ENCODE measurements at places on chromosomes 3 and 15. TPM values are rescaled to one million over a fixed set of nuclear protein-coding genes. Genes with fewer than 3 reads are reported as not detected.
A peak's percentile ranks its signal among the peaks of the same experiment; 100 is the strongest.

- DNase-seq, result peak; percentile 82
- H3K27me3 ChIP-seq, result peaks cover 12% of the 10 kb centered on the region
- peak overlapping the region; percentile 44 for H3K4me3 ChIP-seq
- peaks cover 8% of the 10 kb centered on the region for H3K4me1 ChIP-seq
- no peak overlapping the region for H3K27ac ChIP-seq
These were observed 2.9 kb downstream of the GNAT1 start for GRCh38 chr3:50194128-50194902.

DNA sequence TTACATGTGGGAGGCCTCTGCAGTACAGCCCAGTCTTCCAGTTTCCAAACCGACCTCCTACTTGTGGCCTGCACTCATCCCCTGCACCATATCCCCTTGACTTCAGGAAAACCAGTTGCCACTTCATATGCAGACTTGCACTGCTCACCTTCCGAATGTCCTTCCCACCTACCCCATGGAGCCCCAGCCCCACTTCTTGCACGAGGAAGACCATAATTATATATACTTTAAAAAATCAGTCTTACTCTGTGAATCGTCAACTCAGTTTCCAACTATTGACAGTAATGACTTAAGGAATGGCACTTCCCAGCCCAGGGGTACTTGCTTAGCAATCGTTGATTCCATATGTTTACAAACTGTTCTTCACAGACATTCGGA, 136.1 kb downstream of the OPA1 start:
- no peaks in the 10 kb centered on the region for H3K27me3 ChIP-seq
- no peaks in the 10 kb centered on the region for H3K36me3 ChIP-seq

DNA sequence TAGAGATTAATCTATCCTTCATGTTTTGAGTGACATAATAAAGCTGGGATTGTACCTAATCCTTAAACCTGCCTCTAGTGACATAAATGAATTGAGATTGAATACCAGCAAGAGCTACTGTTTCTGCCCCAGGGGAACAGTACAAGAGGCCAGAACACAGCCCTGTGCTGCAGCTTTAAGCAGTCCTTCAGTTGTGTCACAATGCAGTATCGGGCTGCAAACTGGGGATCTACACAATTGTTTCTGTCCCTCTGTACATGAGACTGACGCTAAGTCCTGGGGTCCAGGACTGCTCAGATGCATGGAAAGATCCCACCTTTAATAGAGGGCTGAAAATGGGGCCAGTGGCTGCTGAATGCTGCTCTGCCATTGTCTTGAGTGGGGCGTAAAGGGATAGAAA, 87.5 kb downstream of the MINAR1 start:
- no peak overlapping the region for H3K4me3 ChIP-seq
- DNase-seq, result no peak
- no peaks in the 10 kb centered on the region for H3K27me3 ChIP-seq

- H3K27me3 ChIP-seq, result no peaks in the 10 kb centered on the region
- no peak overlapping the region for H3K27ac ChIP-seq
- H3K36me3 ChIP-seq, result no peaks in the 10 kb centered on the region
- no peak overlapping the region for H3K4me3 ChIP-seq
These were observed 9.5 kb downstream of the ACAD11 start for GRCh38 chr3:132650153-132650552.

DNA sequence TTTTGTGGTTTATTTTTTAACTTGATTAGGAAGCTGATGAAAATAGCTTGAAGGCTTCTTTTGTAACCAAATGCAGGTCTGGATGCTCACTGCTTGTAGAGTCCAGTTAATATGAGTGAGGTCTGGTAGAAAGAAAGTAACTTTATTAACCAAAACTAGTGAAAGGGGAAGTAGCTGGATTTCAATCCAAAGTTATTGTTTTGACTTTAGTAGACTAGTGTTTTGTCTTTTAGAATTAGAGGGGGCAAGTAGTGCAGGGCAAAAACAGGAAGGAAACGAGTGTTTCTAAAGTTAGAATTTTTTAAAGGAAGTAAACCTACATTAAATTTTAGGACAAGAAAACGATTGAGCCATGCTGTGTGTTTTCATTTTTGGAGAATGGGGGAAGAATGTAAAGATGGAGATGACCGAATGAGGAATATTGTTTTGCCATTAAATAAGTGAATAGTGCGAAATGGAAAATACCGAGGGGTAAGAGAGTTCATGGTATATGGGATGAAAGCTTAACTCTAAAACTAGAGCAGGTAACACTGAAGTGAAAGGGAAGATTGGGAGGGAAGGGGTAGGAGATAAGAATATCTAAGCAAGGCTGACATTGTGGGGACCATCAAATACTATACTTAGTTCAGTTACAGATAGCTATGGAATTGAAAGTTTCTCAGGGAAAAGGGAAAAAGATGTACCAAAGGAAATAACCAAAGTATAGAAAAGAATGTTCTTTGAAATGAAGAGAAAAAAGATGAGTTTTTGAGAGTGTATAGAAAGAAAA, 40.0 kb downstream of the USP3 start:
- H3K4me1 ChIP-seq, result peaks cover 12% of the 10 kb centered on the region
- H3K4me3 ChIP-seq, result no peak overlapping the region
- no peak for DNase-seq

GRCh38 chr3:116097226-116097625, 348.1 kb downstream of the LSAMP start:
- DNase-seq, result no peak
- no peaks in the 10 kb centered on the region for H3K36me3 ChIP-seq
- no peaks in the 10 kb centered on the region for H3K4me1 ChIP-seq

GRCh38 chr15:34719695-34720094, 35.1 kb downstream of the GJD2 start:
- H3K27ac ChIP-seq, result no peak overlapping the region
- H3K27me3 ChIP-seq, result no peaks in the 10 kb centered on the region
- no peaks in the 10 kb centered on the region for H3K36me3 ChIP-seq
- H3K4me1 ChIP-seq, result peaks cover 18% of the 10 kb centered on the region

DNA sequence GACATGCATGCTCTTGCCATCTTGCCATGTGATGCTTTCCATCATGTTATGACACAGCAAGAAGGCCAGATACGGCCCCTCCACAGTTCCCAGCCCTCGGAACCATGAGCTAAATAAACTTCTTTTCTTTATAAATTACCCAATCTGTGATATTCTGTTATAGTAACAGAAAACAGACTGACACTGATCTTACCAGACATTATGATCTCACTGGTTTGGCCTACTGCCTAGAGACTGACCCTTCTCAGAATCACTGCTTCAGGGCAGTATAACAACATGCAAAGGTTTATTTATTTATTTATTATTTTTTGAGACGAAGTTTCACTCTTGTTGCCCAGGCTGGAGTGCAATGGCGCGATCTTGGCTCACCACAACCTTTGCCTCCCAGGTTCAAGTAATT, 14.0 kb downstream of the ZNF619 start:
- no peak overlapping the region for H3K27ac ChIP-seq
- H3K4me3 ChIP-seq, result no peak overlapping the region
- no peak for DNase-seq
- H3K4me1 ChIP-seq, result no peaks in the 10 kb centered on the region

GRCh38 chr3:11405323-11405722, 133.1 kb downstream of the ATG7 start:
- H3K27ac ChIP-seq, result no peak overlapping the region
- H3K4me1 ChIP-seq, result no peaks in the 10 kb centered on the region
- no peaks in the 10 kb centered on the region for H3K36me3 ChIP-seq
- no peak for DNase-seq

GRCh38 chr3:115146418-115147328, at the start of gene ZBTB20:
ZBTB20 (minus strand) TSS chr3:115147288.
- peaks cover 8% of the 10 kb centered on the region for H3K4me1 ChIP-seq
- DNase-seq, result peak; percentile 77
- peak within 1 kb of the TSS; percentile 77 for H3K4me3 ChIP-seq
- no peaks in the 10 kb centered on the region for H3K27me3 ChIP-seq

- peaks cover 23% of the 10 kb centered on the region for H3K36me3 ChIP-seq
- H3K27me3 ChIP-seq, result no peaks in the 10 kb centered on the region
- DNase-seq, result no peak
- H3K27ac ChIP-seq, result peak overlapping the region; percentile 68
- no peak overlapping the region for H3K4me3 ChIP-seq
These were observed 91.8 kb downstream of the LARS2 start for GRCh38 chr3:45480218-45480617.

GRCh38 chr15:72404841-72405240, 6.7 kb downstream of the TMEM202 start:
- no peak overlapping the region for H3K4me3 ChIP-seq
- no peak for DNase-seq
- H3K27ac ChIP-seq, result no peak overlapping the region
- no peaks in the 10 kb centered on the region for H3K36me3 ChIP-seq

DNA sequence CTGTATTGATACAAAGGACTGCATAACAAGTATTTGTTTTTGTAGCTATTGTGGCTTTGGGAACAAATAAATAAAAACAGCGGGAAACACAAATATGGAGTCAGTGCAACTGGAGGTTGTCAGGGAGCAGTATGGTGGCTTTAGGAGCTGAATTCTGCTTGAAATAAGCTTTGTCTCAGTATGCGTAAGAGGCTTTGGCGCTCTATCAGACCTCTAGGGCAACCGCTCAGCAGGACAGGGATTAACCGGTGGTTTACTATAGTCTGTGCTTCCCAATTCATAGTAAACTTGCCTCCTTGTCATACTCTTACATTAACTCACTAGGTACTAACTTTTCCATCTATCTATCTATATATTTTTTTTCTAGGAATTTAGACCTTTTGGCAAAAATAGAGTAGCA, 104.6 kb downstream of the ZIC1 start:
- DNase-seq, result peak; percentile 70
- no peak overlapping the region for H3K4me3 ChIP-seq
- H3K27me3 ChIP-seq, result no peaks in the 10 kb centered on the region
- H3K36me3 ChIP-seq, result no peaks in the 10 kb centered on the region
- H3K4me1 ChIP-seq, result no peaks in the 10 kb centered on the region
- no peak overlapping the region for H3K27ac ChIP-seq

- no peaks in the 10 kb centered on the region for H3K4me1 ChIP-seq
- no peak for DNase-seq
- no peaks in the 10 kb centered on the region for H3K27me3 ChIP-seq
- H3K27ac ChIP-seq, result no peak overlapping the region
These were observed 50.3 kb upstream of the OSBPL11 start for GRCh38 chr3:125645616-125646015.

GRCh38 chr3:356952-357351, 160.4 kb downstream of the CHL1 start:
- no peak overlapping the region for H3K4me3 ChIP-seq
- H3K36me3 ChIP-seq, result no peaks in the 10 kb centered on the region
- no peak for DNase-seq
- no peak overlapping the region for H3K27ac ChIP-seq
- H3K27me3 ChIP-seq, result no peaks in the 10 kb centered on the region
- H3K4me1 ChIP-seq, result no peaks in the 10 kb centered on the region

- H3K4me1 ChIP-seq, result no peaks in the 10 kb centered on the region
- no peak for DNase-seq
- H3K27ac ChIP-seq, result no peak overlapping the region
- no peak overlapping the region for H3K4me3 ChIP-seq
- no peaks in the 10 kb centered on the region for H3K27me3 ChIP-seq
These were observed 100.6 kb downstream of the MEIS2 start for GRCh38 chr15:36999778-37000177.

DNA sequence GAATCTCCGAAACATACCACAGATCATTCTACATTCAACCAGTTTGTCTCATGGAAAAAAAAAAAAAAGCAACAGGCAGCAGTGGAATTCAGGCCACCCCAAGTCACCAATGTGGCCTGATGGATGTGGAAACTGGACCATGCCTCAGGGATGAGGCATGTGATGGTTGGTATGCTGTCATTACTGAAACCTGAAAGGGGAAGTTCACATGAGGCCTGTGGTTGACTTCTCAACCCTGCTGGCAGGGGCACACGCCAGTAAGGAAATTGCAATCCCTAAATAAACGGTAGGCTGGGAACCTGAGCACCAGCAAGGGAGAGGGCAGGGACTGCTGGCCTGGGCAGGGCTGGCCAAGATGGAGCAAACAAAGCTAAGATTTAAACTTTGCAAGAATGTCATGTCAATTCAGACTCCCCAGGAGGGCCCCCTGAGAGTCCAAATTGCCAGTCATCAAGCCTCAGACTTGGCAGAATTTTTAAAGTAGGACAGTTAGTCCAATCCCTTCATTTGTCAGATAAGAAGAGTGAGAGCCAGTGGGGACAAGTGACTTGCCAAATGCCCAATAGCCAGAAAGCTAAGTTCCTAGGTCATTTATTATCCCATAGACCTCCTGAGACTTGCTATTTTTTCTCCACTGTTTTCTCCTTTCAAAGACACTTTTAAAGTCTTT, 310.4 kb downstream of the ERC2 start:
- no peaks in the 10 kb centered on the region for H3K27me3 ChIP-seq
- no peak overlapping the region for H3K4me3 ChIP-seq
- no peaks in the 10 kb centered on the region for H3K36me3 ChIP-seq

DNA sequence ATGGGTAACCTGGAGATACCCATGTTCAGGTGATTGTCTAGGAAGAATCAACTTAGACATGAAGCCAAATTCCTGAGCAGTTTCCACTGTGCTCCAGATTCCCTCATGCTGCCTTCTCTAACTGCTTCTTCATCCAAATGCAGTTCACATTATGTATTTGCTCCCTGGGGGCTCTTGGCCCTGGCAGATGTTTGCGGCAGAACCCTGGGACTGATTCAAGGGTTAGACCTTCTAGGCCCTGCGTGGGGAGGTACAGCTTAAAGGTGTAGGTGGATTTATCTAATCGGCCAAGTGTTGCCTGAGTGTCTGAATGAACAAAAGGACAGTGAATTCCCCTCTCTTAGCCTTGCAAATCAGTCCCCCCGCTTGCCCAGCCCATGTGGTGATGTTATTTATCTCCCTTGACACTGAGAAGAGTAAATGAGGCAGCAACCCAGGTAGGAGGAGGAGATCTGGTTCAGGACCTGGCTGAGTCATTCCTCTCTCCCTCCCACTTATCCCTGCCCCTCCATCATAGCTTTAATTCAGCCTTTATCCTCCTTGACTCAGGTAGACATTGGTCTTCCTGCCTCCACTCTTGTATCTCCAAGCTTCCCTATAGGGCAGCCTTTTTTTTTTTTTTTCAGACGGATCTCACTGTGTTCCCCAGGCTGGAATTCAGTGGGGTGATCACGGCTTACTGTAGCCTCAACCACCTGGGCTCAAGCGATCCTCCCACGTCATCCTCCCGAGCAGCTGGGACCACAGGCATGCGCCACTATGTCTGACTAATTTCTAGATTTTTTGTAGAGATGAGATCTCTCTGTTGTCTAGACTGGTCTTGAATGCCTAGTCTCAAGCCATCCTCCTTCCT, 54.8 kb downstream of the MAGEF1 start:
- no peaks in the 10 kb centered on the region for H3K27me3 ChIP-seq
- H3K36me3 ChIP-seq, result no peaks in the 10 kb centered on the region
- DNase-seq, result no peak
- H3K27ac ChIP-seq, result no peak overlapping the region

TM6SF1 gene
- total RNA-seq, result 1.8 TPM

SCN5A gene
- total RNA-seq, result 8.2 TPM

TMEM212 gene
- total RNA-seq, result not detected

KLHL40 gene
- total RNA-seq, result not detected

SEMA5B gene
- total RNA-seq, result 26.8 TPM
